ENCODE measurements at places on chromosomes 3 and 15. TPM values are rescaled to one million over a fixed set of nuclear protein-coding genes. Genes with fewer than 3 reads are reported as not detected.

The ALS2CL gene
- 16.4 TPM for total RNA-seq

- no peaks in the 10 kb centered on the region for H3K27me3 ChIP-seq
- no peaks in the 10 kb centered on the region for H3K36me3 ChIP-seq
- DNase-seq: no peak
- no peak overlapping the region for H3K27ac ChIP-seq
- peaks cover 14% of the 10 kb centered on the region for H3K4me1 ChIP-seq
- no peak overlapping the region for H3K4me3 ChIP-seq
Measured at GRCh38 chr3:128556907-128557306, 63.9 kb upstream of the GATA2 start.

DNA sequence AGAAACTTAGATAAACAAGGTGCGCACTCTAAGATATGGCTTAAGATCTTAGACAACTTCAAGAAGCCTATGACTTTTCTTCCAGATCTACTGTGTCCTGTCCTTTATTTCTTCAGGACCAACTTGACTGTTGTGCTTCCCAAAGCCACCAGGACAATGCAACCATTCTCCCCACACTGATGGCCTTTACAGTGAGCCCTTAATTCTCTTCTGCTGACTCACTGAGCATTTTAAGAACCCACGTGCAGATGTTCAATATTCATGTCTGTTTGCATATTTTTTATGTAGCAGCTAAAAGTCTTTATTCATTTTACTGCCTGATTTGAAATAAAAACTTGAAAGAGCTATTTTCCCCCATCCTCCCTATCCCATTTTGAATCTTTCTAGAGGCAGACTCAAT, 103.3 kb upstream of the SLC2A2 start:
- no peaks in the 10 kb centered on the region for H3K4me1 ChIP-seq
- H3K27ac ChIP-seq: no peak overlapping the region
- H3K4me3 ChIP-seq: no peak overlapping the region
- H3K36me3 ChIP-seq: no peaks in the 10 kb centered on the region
- no peaks in the 10 kb centered on the region for H3K27me3 ChIP-seq
- DNase-seq: no peak

GRCh38 chr3:173399044-173399443, 1.5 kb downstream of the NLGN1 start:
- no peak overlapping the region for H3K4me3 ChIP-seq
- no peaks in the 10 kb centered on the region for H3K36me3 ChIP-seq
- H3K27ac ChIP-seq: no peak overlapping the region
- DNase-seq: no peak
- peaks cover 10% of the 10 kb centered on the region for H3K4me1 ChIP-seq

GRCh38 chr3:42547401-42547945, 34.3 kb downstream of the SEC22C start:
- no peak overlapping the region for H3K27ac ChIP-seq
- no peaks in the 10 kb centered on the region for H3K27me3 ChIP-seq
- no peak overlapping the region for H3K4me3 ChIP-seq

GRCh38 chr3:11392014-11392859, 120.0 kb downstream of the ATG7 start:
- DNase-seq: no peak
- no peaks in the 10 kb centered on the region for H3K4me1 ChIP-seq
- no peaks in the 10 kb centered on the region for H3K27me3 ChIP-seq
- no peak overlapping the region for H3K27ac ChIP-seq
- H3K4me3 ChIP-seq: no peak overlapping the region

GRCh38 chr3:33438284-33438668, 1.9 kb downstream of the UBP1 start:
- H3K36me3 ChIP-seq: no peaks in the 10 kb centered on the region
- no peak for DNase-seq
- H3K4me1 ChIP-seq: peaks cover 21% of the 10 kb centered on the region
- no peak overlapping the region for H3K27ac ChIP-seq
- peak overlapping the region; percentile 91 for H3K4me3 ChIP-seq
- no peaks in the 10 kb centered on the region for H3K27me3 ChIP-seq

The SLC26A6 gene
- total RNA-seq: 55.1 TPM

DNA sequence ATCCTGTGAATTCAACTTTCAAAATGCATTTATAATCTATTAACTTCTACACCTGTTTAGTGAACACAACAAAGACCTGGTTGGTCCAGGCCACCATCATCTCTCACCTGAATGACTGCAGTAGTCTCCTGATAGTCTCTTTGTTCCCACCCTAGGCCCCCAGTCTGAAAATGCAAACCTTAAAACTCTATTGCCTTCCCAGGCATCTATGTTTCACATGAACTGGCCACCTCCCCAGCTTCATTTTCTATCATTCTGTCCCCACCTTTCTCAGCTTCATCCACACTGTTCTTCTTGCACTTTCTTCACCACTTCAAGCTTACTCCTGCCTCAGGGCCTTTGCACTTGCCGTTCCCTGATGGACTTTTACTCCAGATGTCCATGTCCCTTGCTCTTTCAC, 45.0 kb downstream of the CLSTN2 start:
- DNase-seq: no peak
- H3K4me3 ChIP-seq: no peak overlapping the region
- H3K4me1 ChIP-seq: no peaks in the 10 kb centered on the region
- H3K27ac ChIP-seq: no peak overlapping the region

- H3K27ac ChIP-seq: no peak overlapping the region
- no peak overlapping the region for H3K4me3 ChIP-seq
- H3K36me3 ChIP-seq: no peaks in the 10 kb centered on the region
- peaks cover 8% of the 10 kb centered on the region for H3K4me1 ChIP-seq
Measured at GRCh38 chr3:31253782-31254181, 278.9 kb upstream of the STT3B start.

DNA sequence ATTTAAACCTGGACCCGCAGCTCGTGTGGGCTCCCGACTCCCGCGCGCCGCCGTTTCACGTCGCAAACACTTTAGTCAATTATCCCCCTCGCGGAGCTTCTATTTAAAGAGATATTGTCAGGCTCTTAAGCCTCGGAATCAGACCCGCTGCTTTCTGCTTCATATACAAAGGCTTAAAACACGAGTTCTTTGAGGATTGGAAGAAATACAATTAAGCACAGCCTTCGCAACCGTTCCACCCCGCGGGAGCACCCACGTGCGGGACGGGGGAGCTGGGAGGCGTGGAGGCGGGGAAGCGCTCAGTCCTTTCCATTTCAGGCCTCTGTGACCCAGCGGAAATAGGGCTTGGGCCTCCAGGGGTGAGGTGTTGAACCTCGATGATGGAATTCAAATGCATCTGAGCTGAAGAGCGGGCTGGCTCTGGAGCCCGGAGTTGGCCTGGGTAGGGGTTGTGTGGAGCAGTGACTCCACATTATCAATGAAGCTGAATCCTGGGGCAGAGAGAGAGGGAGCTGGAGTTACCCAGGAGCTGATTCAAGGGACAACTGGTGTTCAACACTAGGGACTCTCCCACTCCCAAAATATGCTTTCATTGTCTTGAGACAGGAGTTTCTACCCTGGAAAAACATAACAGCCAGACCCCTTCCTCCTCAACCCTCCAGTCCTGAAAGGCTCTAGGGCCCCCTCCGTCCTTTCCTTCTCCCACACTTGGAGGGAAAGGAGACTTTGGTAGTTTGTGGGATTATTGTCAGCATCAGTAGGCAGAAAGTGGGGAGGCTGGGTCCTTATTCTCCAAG, 2.4 kb downstream of the ANKRD63 start:
- no peak for DNase-seq
- H3K27ac ChIP-seq: no peak overlapping the region
- H3K4me1 ChIP-seq: peaks cover 7% of the 10 kb centered on the region
- H3K4me3 ChIP-seq: no peak overlapping the region

The SKOR1 gene
- 0.81 TPM for total RNA-seq

DNA sequence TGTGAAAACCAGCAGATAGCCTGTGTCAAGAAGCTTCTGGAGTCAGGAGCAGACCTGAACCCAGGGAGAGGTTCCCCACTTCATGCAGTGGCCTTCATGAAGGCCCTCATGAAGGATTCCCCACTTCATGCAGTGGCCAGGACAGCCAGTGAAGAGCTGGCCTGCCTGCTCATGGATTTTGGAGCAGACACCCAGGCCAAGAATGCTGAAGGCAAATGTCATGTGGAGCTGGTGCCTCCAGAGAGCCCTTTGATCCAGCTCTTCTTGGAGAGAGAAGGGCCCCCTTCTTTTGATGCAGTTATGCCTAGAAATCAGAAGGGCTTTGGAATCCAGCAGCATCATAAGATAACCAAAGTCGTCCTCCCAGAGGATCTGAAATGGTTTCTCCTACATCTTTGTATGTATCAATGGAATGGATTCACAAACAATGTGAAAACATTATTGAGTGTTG, 103.9 kb upstream of the CHD2 start:
- H3K36me3 ChIP-seq: no peaks in the 10 kb centered on the region
- H3K4me3 ChIP-seq: no peak overlapping the region
- H3K27me3 ChIP-seq: no peaks in the 10 kb centered on the region
- DNase-seq: no peak

The COLQ gene
- total RNA-seq: 1.9 TPM

The FSTL1 gene
- 20.7 TPM for total RNA-seq

The AHSG gene
- 1.6 TPM for total RNA-seq

DNA sequence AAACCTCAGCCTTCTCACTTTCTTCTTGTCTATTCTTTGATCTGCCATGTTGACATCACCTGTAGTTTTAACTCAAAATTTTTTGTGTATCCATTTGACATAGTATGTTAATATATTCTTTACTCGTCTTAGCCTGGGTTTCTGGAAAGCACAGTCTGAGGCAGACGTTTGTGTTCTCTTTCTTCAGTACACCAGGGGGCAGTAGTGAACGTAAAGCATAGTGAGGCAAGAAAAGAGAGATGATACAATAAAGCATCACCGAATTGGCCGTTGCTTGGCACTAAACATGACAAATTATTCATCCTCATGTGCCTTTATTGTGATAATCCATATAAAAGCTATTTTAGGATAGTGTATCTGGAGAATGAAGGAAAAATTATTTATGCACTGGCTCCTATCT, 141.0 kb upstream of the MYRIP start:
- H3K27ac ChIP-seq: no peak overlapping the region
- H3K4me3 ChIP-seq: no peak overlapping the region
- peak; percentile 47 for DNase-seq

- no peaks in the 10 kb centered on the region for H3K36me3 ChIP-seq
- DNase-seq: no peak
- no peak overlapping the region for H3K4me3 ChIP-seq
- no peaks in the 10 kb centered on the region for H3K27me3 ChIP-seq
- H3K4me1 ChIP-seq: 0 out of 2 replicates have a peak, but pooled peaks cover 3% of the 10 kb centered on the region
Measured at GRCh38 chr3:16663854-16664712, 58.9 kb upstream of the DAZL start.

DNA sequence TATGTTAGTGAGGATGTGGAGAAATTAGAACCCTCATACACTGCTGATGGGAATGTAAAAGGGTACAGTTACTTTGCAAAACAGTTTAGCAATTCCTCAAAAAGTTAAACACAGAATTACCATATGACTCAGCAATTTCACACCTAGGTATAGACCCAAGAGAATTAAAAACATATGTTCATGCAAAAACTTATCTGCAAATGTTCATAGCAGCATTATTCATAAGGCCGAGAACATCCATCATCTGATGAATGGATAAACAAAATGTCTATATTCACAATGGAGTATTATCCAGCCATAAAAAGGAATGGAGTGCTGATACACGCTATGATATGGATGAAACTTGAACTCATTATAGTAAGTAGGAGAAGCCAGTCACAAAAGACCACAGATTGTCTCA, 10.3 kb downstream of the SEC13 start:
- H3K4me1 ChIP-seq: no peaks in the 10 kb centered on the region
- H3K36me3 ChIP-seq: peaks cover 48% of the 10 kb centered on the region
- no peaks in the 10 kb centered on the region for H3K27me3 ChIP-seq
- no peak overlapping the region for H3K4me3 ChIP-seq

DNA sequence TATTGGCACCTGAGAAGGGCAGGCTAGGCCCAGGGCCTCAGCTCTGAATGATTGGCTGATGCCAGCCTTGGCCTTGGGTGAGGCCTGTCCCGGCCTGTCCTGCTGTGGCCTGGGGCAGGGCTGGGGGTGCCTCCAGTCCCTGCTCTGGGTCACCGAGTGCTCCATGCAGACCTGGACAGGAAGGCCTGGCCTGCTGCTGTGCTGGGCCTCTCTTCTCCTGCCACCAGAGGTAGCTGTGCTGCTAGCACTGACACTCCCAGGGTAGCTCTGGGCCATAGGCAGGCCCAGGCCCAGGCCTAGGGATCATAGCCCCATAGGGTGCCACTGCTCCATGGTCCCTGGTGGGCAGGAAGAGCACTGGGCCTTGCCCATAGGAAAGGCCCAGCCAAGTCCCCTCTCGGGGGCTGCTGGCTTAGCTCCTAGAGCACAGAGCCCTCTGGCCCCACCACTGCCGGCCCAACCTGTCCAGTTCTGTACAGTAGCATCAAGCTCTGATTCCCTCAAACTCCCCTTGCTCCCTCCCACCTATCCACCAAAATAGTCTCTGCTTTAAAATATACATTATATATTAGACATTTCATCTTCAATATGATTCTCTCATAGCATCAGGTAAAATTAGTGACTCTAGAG, 18.2 kb downstream of the ABTB1 start:
- DNase-seq: peak; percentile 43
- no peak overlapping the region for H3K4me3 ChIP-seq
- peak overlapping the region; percentile 30 for H3K27ac ChIP-seq
- no peaks in the 10 kb centered on the region for H3K27me3 ChIP-seq
- H3K4me1 ChIP-seq: peaks cover 36% of the 10 kb centered on the region

The GNAI2 gene
- 170 TPM for total RNA-seq

DNA sequence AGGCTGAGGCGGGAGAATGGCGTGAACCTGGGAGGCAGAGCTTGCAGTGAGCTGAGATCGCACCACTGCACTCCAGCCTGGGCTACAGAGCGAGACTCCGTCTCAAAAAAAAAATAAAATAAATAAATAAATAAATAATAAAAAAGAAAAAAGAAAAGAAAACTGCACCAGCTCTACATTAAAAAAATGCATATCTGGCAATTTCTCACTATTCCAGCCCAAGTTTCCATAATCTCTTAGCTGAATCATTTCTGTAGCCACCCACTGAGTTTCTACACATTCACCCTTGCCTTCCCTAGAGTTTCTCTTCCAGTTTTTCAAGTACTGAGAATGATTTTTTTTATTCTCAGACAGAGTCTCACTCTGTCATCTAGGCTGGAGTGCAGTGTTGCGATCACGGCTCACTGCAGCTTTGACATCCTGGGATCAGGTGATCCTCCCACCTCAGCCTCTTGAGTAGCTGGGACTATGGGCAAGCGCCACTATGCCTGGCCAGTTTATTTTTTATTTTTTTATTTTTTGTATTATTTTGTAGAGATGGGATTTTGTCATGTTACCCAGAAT, 24.5 kb upstream of the SLC7A14 start:
- H3K4me1 ChIP-seq: no peaks in the 10 kb centered on the region
- H3K36me3 ChIP-seq: no peaks in the 10 kb centered on the region
- DNase-seq: no peak

The A4GNT gene
- not detected for total RNA-seq

The GOLGA8R gene
- 0.57 TPM for total RNA-seq

The GABRA5 gene
- total RNA-seq: not detected

DNA sequence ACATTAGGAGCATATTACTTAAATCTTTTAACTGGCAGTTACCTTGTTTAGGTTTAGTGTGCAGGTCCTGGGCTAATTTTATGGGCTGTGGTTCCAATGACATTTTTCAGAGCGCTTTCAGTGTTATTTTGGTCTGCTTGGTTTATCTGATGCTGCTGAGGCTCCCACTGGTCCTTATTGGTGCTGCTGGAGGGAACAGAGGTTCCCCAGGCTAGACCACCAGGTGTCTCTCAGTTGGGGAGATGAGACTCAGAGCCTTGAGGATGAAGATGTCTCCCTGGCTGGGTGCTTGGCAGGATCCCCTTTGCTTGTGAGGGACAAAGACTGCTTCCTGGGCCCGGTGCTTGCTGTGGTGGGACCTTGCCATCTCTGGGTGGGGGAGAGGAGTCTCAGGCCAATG, 28.3 kb upstream of the TASOR start:
- no peaks in the 10 kb centered on the region for H3K4me1 ChIP-seq
- H3K4me3 ChIP-seq: no peak overlapping the region
- no peak for DNase-seq
- no peaks in the 10 kb centered on the region for H3K36me3 ChIP-seq

The UROC1 gene
- not detected for total RNA-seq

The TTLL13 gene
- 1.0 TPM for total RNA-seq

Data from HCT116 (cell line).